ENCODE measurements at places on chromosomes 13 and 19.

- DNase-seq, result no peak
These were observed 239.3 kb downstream of the KCTD12 start for GRCh38 chr13:76646946-76647345.

DNA sequence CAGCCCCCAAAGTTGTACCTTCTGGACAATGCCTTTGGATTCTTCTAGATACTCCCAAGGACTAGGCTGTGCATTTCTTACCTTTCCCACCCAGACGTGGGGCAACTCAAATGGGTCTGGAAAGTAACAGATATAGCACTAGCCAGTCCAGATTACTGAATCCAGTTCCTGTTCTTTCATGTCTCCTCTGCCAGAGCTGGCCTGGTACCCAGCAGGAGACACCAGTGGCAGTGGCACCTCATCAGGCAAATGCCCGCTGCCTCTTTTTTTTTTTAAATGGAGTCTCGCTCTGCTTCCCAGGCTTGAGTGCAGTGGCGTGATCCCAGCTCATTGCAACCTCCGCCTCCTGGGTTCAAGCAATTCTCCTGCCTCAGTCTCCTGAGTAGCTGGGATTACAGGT, 43.2 kb downstream of the N4BP2L2 start:
- DNase-seq, result no peak

DNA sequence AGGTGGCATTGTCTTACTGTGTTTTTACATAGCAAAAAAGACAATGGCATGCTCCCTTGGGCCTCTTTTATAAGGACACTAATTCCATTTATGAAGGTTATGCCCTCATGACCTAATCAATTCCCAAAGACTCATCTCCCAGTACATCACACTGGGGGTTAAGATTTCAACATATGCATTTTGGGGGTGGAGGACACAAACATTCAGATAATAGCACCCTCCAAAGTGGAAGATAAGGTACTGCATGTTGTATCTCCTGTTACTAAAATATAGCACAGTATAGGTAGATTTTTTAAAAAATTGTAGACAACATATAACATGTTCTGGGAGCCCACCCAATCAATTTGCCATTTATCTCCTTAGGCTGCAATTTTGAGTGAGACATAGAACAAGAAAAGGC, 221.2 kb downstream of the LIG4 start:
- no peak for DNase-seq

GRCh38 chr13:24275041-24275440, 34.3 kb upstream of the C1QTNF9 start:
- no peak for DNase-seq

DNA sequence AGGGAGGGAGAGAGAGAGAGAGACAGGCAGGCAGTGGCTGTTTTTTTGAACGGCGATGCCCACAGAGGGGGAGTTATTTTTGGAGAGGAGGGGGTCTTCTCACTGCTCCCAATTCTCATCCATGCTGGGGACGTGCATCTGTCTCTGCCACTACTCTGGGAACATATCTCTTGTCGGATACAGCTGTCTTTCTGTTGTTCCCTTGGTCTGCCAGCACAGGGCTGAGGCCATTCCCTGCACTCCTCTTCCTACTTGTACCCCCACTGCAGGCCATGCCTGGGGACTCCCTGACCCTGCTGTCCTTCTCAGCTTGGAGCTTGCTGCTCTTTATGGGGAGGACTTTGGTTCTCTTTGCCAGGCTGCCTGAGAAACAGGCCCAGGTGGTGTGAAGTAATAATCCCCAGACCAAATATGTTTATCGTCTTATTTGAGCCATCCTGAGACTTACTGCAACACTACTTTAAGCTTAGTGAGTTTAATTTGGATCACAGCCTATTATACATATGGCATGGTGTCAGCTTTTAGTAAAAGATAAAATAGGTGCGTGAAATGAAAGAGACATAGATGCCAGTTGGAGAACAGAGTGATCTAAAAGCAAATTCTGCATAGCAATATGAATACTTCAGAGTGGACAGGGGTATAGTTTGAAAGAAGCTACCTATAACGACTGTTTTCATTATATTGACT, 19.1 kb downstream of the LRCH1 start:
- no peak for DNase-seq

GRCh38 chr19:19366434-19367396, 38.8 kb upstream of the GATAD2A start:
- DNase-seq, result peak; percentile 6

- DNase-seq, result no peak
These were observed 71.0 kb upstream of the SLC15A1 start for GRCh38 chr13:98823442-98823841.

- DNase-seq, result no peak
These were observed 19.9 kb downstream of the CCNE1 start for GRCh38 chr19:29831686-29832085.

DNA sequence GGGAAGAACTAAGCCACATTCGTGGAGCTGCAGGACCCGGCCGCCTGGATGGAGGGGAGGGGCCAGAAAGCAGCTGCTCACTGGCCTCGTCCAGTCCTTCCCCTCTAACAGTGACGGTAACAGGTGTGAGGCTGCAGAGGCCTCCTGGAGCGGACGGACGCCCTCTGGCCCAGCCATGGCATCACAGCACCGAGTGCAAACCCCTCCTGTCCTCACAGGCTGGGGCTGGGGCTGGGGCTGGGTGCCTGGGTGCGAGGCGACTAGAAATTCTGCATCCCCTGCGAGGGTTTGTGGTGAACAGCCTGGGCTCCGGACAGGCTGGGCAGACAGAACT, 3.6 kb downstream of the MICOS13 start:
- no peak for DNase-seq

- DNase-seq, result no peak
These were observed 17.9 kb downstream of the PPP1R37 start for GRCh38 chr19:45110851-45111266.

- no peak for DNase-seq
These were observed 31.8 kb downstream of the TFDP1 start for GRCh38 chr13:113616281-113616906.

DNA sequence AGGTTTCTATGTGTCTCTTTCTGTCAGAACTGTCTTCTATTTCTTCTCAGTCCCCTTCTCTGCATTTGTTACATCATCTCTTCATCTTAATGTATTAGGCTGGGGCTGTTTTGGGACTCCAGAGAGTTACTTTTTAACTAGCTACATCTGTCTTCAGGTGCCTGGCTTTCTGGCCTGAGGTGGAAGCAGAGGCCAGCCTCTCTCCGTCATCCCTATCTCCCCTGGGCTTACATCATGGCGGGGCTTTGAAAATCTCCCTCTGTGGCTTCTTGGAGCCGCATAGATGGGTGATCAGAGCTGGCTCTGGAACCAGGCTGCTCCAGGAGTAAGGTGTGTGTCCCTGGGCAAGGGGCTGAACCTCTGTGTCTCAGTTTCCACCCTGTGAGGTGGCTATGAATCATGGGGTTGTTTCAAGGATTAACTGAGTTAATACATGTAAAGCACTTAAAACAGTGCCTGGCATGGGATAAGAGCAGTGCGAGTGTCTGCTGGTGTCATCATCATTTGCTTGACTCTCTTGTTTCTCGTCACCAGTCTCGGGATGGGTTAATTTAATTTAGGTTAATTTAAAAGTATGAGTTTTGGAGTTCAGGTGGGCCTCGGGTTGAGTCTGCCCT, 2.0 kb downstream of the EPN1 start:
- no peak for DNase-seq

- no peak for DNase-seq
These were observed 53.7 kb downstream of the CYSLTR2 start for GRCh38 chr13:48707405-48707804.

- no peak for DNase-seq
These were observed 15.2 kb downstream of the ZSCAN5C start for GRCh38 chr19:56217039-56217949.

DNA sequence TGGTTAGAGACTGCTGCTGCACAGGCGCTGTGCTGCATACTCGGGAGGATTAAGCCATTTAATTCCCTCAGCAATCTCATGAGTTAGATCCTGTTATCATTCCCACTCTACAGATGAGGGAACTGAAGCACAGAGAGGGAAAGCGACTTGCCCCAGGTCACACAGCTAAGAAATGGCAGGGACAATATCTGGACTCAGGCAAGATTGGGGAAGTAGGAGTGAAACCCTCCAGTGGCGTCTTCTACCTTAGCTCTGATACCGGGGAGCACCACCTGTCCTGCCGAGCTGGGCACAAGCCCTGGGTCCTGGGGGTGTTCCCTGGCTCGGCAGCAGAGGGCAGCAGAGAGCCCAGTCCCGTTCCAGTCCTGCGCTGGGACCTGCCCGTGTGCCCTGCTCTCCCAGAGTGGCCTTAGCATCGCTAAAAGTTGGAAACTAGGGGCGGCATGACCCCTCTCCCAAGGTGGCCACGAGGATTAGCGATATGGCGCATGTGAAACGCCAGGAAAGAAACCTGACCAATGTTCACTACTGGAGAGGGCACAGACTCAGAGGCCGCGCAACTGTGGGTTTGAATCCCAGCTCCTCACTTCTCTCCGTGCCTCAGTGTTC, 20.5 kb downstream of the CYTH2 start:
- DNase-seq, result peak; percentile 15

DNA sequence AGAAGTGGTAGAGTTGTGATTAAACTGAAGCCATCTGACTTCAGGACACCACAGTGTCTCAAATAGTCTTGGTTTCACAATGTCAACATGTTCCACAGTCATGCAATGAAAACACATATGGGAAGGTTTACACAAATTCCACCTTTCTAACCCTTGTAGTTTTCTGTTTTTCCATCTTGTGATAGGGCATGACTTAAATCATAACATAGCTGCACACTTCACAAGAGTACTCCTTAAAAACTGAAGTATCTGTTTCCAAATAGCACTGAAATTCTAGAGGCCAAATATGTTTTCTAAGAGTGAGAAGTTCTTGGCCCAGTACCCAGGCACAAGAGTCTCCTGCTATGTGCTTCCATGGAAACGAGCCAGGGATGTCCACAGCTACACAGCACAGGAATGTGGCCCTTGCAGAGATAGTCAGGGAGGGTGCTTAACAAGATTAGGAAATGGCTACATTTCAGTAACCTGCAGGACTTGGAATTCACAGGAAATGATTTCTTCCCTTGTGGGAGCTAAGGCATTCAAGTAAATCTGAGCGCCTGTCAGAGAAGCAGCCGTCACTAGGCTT, 269.1 kb downstream of the NDFIP2 start:
- no peak for DNase-seq

GRCh38 chr13:113533161-113533840, 42.8 kb upstream of the DCUN1D2 start:
- DNase-seq, result no peak

DNA sequence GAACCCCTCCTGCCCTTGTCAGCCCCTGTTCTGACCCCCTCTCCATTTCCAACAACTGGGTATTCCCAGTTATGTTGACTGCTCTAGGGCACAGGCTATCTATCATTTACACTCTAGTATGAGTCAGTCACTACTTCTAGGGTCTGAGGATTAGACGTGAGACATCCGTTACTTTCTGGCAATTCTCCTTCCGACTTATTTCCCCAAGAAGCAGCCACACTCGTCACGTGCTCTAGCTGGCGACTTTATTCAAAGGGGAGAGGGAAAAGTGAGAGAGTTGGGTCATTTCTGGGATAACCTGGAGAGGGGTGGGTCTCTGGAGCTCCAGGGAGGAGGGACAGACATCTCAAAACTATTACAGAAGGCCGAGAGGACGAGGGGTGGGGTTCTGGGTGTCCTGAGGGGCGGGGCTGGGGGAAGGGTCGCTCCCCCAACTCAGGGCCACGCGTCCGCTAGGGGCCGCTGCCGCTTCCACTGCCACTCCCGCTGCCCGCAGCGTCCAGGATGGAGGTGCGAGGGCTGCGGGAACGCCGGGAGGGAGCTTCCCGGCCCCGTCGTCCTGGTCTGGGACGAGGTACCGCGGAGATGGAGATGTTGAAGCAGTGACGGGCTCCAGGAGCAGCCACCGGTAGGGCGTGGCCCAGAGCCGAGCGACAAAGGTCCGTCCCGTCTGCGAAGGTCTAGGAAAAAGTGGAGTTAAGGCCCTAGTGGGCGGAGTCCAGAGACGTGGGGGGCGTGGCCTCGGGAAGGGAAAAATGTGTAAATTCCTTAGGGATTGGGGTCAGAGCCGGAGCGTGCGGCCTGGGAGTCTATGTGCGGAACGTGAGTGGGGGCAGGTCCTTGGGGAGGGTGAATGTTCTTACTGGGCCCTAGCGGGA, 8.9 kb downstream of the RTBDN start:
- peak; percentile 14 for DNase-seq

GRCh38 chr19:55619286-55619685, 5.1 kb downstream of the ZNF784 start:
- no peak for DNase-seq

GRCh38 chr19:10699650-10700335, 1.4 kb upstream of the QTRT1 start:
- peak; percentile 15 for DNase-seq

DNA sequence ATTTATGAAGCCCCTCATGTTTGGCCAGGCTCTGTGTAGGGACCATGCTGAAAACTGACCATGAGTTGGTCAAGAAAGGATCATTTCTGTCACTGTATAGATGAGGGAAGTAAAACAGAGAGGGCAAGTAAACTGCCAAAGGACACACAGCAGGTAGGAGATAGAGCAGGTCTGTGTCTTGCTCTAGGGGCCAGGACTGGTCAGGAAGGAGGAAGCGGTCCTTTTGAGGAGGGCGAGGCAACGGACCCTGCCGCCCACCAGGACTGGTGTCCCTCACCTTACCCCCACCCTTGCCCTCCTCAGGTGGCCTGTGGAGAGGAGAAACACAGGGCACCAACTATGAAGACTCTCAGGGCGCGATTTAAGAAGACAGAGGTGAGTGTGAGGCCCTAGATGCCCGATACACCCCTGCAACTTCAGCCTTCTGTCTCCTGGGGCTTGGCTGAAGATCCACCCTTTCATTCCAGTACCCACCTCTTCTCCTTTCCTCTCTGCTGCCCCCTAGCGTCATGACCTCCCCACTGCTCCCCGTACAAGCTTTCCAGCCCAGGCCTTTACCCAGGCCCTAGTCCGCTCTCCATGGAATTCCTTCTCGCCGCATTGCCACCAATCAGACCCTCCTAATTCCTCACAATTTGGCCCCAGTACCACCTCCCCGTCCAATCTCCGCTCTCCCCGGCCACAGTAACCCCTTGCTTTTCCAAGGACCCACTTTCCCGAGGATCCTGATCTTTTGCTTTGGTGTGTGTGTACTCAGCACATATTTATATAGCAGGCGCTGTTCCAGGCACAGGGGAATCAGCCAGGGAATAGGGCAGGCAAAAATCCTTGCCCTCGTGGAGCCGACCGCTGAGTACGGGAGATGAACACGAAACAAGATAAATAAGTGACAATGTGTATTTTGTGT, 3.9 kb downstream of the ANKRD24 start:
- peak; percentile 64 for DNase-seq

DNA sequence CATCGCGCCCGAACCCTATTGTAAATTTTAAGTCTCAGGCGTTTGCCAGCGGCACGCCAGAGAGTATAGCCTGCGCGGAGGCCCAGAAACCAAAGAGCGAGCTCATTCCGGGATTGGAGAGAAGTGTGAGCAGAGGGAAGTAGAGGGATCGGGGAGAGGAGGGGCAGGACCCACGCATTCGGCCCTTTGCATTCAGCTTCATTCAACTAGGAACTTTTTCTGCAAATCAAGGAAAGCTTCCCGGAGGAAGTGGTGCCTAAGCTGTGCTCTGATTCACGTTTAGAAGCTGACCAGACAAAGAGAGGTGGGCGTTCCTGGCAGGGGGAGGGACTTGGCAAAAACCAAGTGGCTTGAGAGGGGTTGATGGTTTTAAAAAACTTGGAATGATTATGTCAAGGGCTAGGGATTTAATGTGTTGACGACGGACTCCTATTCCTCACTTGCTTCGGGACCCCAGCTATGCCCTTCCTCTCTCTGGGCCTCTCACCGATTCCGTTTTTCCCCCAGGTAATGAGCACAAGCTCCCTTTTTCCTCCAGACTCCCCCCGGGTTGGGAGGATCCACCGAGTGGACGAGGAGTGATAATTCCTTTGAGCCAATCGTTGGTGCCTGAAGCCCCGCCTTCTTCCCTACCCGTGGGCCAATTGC, 811 bp upstream of the PRMT1 start:
- peak; percentile 80 for DNase-seq
